ENCODE measurements at places on chromosomes 2 and 18. TPM values are rescaled to one million over a fixed set of nuclear protein-coding genes. Genes with fewer than 3 reads are reported as not detected.

DNA sequence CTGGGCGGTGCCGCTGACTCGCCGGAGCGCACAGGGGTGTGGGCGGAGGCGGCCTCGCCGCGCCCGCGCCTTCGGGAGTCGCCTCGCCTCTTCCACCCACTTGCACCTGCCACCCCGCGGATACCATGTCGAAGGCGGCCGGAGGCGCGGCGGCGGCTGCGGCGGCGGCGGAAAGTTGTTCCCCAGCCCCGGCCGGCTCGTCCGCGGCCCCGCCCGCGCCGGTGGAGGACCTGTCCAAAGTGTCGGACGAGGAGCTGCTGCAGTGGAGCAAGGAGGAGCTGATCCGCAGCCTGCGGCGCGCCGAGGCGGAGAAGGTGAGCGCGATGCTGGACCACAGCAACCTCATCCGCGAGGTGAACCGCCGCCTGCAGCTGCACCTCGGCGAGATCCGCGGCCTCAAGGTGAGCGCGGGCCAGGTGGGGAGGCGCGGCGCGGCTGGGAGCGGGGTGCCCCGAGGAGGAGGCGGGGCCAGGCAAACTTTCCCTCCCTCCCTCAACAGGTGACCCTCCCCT is 766 bp downstream of the CCDC85A start:
- H3K4me1 ChIP-seq: peaks cover 5% of the 10 kb centered on the region
- H3K36me3 ChIP-seq: no peaks in the 10 kb centered on the region
- DNase-seq: peak; percentile 2

DNA sequence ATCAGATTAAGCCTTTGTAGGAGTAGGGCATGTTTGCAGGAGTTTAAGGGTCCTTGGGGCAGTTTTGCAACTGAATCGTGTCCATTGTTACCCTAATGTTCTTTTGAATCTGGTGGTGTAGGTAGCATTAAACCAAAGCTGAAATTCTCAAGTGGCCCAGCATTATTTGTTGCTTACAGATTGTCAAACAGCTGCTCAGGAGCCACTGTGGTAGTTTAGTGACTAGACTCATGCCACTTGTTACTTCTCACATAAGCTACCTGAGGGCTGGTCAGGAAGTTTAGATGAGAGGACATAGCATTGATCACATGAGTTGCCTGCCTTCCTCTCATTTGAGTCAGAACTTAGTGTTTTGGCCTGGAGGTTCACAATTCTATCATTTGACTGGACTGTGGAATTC is 157.6 kb downstream of the HAUS1 start:
- H3K36me3 ChIP-seq: peaks cover 22% of the 10 kb centered on the region
- peaks cover 39% of the 10 kb centered on the region for H3K4me1 ChIP-seq

DNA sequence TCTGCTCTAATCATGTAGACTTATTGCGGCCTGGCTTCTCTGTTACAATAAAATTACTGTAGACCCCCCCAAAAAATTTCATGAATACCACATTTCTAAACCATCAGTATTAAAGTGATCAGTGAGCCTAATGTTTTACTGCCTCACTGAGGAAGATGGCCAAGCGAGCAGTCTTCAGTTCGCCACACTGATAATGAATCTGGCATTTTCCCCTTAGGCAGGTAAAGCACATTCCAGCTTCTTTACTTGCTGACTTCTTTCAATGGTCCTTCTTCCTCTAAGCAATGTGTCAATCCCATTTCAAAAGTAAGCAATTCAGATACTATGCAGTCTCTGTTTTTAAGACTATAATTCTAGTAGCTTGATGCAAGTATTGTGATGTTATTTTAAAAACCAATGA is 137.6 kb downstream of the LAMA1 start:
- H3K4me3 ChIP-seq: no peak overlapping the region
- H3K4me1 ChIP-seq: no peaks in the 10 kb centered on the region
- no peak overlapping the region for H3K27ac ChIP-seq
- no peaks in the 10 kb centered on the region for H3K27me3 ChIP-seq
- no peaks in the 10 kb centered on the region for H3K36me3 ChIP-seq

DNA sequence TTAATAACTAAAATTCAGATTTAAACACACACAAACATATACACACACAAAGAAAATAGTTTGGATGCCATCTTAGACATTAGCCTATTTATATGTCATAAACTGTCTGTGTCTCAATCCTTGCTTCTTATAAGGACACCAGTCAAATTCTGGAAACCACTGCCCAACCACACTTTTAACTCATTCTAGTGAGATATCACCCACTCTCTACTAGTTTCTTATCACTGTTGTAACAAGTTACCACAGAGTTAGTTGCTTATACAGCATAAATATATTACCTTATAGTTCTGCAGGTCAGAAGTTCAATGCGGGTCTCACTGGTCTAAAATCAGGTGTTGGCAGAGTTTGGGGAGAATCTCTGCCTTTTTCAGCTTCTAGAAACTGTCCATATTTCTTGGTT is 239.1 kb downstream of the MTX2 start:
- H3K36me3 ChIP-seq: no peaks in the 10 kb centered on the region
- peak; percentile 31 for DNase-seq
- H3K4me1 ChIP-seq: peaks cover 30% of the 10 kb centered on the region
- peak overlapping the region; percentile 48 for H3K4me3 ChIP-seq

- H3K27ac ChIP-seq: no peak overlapping the region
- H3K36me3 ChIP-seq: peaks cover 3% of the 10 kb centered on the region
- no peaks in the 10 kb centered on the region for H3K4me1 ChIP-seq
- no peak overlapping the region for H3K4me3 ChIP-seq
These were observed 48.5 kb upstream of the PID1 start for GRCh38 chr2:229319558-229319957.

DNA sequence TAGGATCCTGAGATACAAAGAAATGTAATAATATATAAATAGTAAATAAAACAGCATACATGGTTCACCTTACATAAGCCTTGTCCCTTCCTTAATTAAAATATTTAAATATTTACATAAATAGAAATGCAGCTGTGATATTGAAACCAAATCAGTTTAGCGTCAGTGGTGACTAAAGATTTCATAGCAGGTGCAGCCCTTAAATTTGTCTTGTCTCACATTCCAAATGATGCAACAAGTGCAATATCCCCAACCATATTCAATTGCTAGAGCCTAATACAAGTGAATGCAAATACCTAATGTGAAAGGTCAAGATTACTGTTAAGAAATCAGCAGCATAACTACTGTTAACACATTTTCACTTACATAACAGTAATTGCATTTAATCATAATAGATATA is 539.5 kb downstream of the NYAP2 start:
- no peak overlapping the region for H3K4me3 ChIP-seq
- no peak for DNase-seq
- no peak overlapping the region for H3K27ac ChIP-seq
- no peaks in the 10 kb centered on the region for H3K4me1 ChIP-seq
- no peaks in the 10 kb centered on the region for H3K27me3 ChIP-seq

DNA sequence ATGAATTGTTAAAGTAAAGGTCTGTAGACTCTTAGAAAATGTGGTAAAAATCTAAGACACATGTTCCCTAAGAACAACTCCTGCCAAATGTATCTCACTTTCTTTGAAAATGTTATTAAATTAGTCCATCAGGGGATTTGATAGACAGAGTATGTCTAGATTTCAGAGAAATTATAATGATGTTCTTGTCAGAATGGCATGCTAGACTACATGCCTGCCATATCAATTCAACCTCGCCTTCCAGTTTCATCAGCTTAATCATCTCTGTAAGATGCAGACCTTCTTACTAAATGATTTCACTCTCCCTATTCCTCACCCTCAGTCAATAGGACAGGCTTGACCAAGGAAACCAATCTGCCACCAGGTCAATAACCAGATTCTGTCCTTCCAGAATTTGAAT is 368.4 kb downstream of the TXNL1 start:
- peaks cover 7% of the 10 kb centered on the region for H3K27me3 ChIP-seq
- H3K4me1 ChIP-seq: no peaks in the 10 kb centered on the region
- H3K4me3 ChIP-seq: no peak overlapping the region
- peak overlapping the region; percentile 48 for H3K27ac ChIP-seq

DNA sequence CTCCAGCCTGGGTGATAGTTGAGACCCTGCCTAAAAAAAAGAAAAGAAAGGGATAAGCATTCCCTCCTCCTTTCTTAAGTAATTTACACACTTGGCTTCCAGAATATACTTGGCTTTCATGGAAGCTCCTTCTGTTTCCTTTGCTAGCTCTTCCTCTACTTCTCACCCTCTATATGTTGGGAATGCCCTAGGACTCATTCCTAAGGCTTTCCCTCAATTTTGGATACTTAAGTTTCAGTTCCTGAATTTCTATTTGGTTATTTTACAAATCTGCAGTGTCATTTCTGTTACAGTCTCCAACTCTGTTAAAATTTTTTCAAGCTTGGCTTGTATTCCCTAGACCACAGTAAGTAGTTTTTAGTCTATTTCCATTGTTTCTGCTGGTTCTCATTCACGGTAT is 23.6 kb downstream of the SP3 start:
- H3K4me1 ChIP-seq: peaks cover 30% of the 10 kb centered on the region
- peak overlapping the region; percentile 86 for H3K27ac ChIP-seq
- H3K27me3 ChIP-seq: no peaks in the 10 kb centered on the region
- peaks cover 11% of the 10 kb centered on the region for H3K36me3 ChIP-seq
- H3K4me3 ChIP-seq: peak overlapping the region; percentile 34

DNA sequence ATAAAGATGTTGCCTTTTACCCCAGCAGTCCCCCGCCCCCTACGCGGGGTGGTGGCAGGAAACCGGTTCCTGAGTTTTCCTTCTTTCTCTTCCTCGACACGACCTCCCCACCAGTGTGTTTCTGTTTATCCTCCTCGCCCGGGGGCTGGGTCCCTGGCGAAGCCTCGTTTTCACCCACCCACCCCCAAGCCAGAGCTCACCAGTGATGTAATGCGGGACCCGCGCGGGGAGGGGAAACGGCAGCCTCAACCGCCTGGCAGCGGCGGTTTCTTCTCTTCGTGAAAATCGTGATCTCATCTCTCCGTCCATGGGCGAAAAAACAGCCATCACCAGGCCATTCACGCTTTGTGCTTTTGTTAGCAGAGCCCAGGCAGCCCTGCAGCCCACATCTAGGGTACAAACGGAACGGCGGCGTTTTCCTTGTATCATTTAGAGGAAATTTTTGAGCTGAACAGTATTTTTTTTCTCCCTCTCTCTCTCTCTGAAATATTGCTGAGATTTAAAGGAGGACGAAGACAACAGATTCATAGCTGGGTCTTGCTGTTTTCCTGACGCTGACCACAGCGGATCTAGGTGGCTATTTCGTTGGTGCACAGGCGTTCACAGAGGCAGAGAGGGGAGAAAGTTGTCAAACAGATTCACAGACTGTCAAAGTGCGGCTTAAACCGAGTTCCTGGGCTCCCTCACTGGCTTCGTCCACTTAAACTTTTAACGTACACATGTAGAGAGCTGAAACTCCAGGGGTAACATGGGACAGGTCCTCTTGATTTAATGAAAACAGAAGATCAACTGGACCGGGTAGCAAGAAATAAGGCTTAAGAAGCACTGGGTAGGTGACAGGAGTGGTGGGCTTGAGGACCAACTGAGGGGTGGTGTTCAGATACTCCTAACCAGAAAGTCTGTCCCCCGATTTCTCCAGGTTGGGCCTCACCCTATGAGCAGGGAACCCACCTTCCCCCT is 21.9 kb upstream of the PAX3 start:
- H3K4me1 ChIP-seq: peaks cover 5% of the 10 kb centered on the region
- H3K27me3 ChIP-seq: peaks cover 61% of the 10 kb centered on the region
- H3K4me3 ChIP-seq: peak overlapping the region; percentile 76
- no peak overlapping the region for H3K27ac ChIP-seq
- H3K36me3 ChIP-seq: no peaks in the 10 kb centered on the region

DNA sequence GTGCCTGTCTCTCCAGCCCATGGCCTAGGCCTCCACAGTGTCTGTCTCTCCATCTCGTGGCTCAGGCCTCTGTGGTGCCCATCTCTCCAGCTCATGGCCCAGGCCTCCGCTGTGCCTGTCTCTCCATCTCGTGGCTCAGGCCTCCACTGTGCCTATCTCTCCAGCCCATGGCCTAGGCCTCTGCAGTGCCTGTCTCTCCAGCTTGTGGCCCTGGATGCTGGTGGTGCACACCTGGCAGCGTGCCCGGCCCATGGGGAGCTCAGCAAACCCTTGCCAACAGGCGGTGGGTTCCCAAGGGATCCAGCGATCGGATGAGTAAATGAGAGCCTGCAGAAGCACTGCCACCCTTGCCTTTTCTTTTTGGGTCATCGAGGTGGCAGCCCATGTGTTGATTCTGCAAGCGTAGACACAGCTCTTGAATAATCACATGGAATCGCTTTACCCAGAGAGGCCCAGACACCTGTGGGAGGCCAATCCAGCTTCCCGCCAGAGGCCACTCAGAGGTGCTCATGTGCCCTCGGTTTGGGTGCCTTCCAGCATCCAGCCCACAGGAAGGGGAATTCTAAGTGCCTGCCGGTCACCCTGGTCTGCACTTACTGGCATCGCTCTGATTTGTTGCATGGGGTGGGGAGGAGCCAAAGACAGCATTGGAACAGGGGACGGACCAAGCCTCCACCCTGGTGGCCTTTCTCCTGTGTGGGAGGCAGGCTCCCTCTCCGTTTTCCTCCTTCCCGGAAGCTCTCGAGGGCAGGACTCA is 101.8 kb upstream of the HDAC4 start:
- no peaks in the 10 kb centered on the region for H3K4me1 ChIP-seq
- H3K27me3 ChIP-seq: no peaks in the 10 kb centered on the region
- H3K27ac ChIP-seq: no peak overlapping the region

DNA sequence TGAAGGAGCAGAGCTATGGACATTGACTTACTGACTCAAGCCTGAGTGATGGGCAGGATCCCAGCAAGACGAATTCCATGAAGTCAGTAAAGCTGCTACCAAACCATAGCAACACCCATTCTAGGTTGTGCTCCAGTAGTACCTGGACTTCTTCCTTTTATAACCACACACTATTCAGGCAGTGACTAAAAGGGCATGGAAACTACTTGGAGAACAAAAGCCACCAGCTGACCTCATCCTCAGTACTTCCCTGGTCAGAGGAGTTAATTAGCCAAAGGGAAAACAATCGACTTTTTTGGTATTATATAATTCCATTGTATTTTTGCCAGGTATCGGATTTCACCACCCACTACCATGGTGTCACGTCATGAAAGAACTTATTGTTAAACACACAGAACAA is 237.1 kb downstream of the TTC32 start:
- H3K4me1 ChIP-seq: no peaks in the 10 kb centered on the region
- no peak overlapping the region for H3K4me3 ChIP-seq
- DNase-seq: no peak
- no peak overlapping the region for H3K27ac ChIP-seq

DNA sequence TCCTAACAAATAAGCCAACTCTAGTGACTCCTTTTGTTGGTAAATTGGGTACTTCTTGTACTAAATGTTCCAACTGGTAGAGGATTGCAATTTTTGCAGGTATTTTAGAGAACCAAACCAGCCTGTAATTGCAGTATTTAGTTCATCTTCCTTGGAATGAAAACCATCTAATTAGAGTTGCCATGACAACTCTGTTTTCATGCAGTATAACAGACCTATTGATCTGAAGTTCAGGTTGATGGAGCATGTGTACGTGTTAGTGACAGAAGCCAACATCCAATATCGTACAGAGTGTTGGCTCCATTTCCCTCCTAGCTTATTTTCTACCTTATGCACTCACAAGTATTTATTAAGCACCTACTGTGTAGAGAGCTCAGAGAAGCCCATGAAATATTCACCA is 176.3 kb upstream of the FOSL2 start:
- no peak for DNase-seq
- H3K27me3 ChIP-seq: no peaks in the 10 kb centered on the region
- H3K4me1 ChIP-seq: peaks cover 20% of the 10 kb centered on the region

Gene LYG2
- total RNA-seq: not detected

Gene KHK
- total RNA-seq: 12.9 TPM

Gene PKP4
- total RNA-seq: 41.3 TPM

Gene DPYSL5
- total RNA-seq: not detected

Gene TMEM185B
- total RNA-seq: 20.9 TPM

Gene BCL11A
- total RNA-seq: 1.00 TPM

Gene SDC1
- total RNA-seq: 0.38 TPM

Gene RBM43
- total RNA-seq: 5.2 TPM

Gene UGT1A8
- not detected for total RNA-seq

All from activated T-cell treated with anti-CD3 and anti-CD28 coated beads, Interleukin-2, amount 50 U/mL, for 72 hours (primary cell).